Stimulated activated CD4-positive, alpha-beta T cell treated with anti-CD3 and anti-CD28 coated beads, Interleukin-4, amount 100 ng/mL, for 48 hours (primary cell): ENCODE measurements at places on chromosomes 4 and X.
A peak's percentile ranks its signal among the peaks of the same experiment; 100 is the strongest.

GRCh38 chr4:126583509-126583908 lies 1049.2 kb upstream of the INTU start:
- DNase-seq, result no peak

DNA sequence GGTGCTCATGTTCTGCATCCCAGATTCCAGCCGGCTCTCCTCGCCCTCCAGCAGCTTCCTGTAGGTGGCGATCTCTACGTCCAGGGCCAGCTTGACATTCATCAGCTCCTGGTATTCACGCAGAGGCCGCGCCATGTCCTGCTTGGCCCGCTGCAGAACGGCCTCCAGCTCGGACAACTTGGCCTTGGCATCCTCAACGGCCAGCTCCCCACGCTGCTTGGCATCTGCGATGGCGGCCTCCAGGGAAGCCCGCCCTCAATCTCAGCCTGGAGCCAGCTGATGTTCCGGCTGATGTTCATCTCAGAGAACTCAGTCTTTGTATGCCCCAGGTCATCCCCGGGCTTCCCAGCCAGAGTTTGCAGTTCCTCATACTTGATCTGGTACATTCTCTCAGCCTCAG lies 431.8 kb upstream of the DIPK2B start:
- DNase-seq, result no peak

- DNase-seq, result no peak
Observed at GRCh38 chrX:10052906-10053625, 85.9 kb downstream of the CLDN34 start.

DNA sequence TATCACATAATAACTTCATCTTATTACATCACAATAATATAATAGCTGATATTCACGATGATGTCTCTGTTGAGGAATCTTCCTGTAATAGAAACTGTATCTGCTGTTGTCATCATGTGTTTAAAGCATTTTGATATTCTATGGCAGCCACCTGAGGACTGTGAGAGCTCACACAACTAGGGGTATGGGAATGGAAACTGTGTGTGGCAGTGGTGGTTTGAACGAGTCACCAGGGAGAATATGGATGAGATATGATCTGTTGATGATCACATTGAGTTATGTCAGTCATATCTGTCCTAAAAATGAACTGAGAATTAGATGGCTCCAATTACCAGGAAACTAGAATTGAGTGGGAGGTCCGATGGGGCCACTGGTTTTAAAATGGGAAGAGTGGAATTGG lies 169.6 kb downstream of the MID1IP1 start:
- peak; percentile 20 for DNase-seq

DNA sequence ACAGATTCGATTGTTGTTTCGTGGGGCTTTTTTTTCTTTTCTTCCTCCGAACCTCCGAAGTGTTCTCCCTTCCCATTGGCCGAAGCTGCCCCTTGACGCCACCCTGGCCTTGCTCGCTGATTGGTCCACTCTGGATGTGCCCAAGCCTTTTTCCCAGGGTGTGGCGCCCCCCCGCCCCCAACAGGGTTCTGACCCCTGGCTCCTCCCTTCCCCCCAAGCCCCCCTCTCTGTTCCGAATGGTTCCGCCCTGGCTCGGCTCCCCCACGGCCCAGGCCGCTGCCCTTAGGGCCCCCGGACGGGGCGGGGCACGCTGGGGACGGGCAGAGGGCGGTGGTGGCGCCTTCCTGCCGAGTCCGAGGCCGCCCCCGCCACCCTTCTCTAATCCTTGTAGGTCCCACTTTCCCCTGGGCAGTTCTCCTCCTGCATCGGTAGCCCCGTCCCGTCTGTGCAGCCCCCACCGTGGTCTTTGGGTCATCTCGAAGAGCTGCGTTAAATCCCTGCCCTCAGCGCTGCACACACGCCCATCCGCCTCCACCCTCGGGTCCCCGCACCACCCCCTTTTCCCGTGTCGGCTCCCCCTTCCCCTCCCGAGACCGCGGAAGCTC lies 25.5 kb downstream of the UTP14A start:
- peak; percentile 51 for DNase-seq
